LHCN-M2 (cell line): ENCODE measurements at places on chromosomes 1 and 21. TPM values are rescaled to one million over a fixed set of nuclear protein-coding genes. Genes with fewer than 3 reads are reported as not detected.

Gene KHDRBS1
- 58.9 and 72.6 TPM in 2 replicates for total RNA-seq

DNA sequence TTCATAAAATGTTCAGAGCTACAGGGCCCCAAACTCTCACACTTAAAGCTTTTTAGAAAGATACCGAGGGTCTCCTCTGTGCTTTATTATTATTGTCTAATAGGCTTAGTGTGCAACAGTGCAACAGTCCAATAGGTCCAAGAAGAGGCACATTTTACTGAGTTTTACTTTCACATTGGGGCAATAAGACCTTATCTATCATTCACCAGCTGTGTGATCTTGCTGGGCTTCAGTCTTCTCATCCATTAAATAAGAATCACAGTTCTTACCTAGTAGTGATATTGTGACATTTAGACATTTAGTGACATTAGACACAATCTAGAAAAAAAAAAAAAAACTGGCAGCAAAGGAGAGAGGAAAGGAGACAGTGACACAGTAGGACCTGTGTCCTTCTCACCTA lies 175.8 kb upstream of the NFIA start:
- DNase-seq = no peak

GRCh38 chr1:110420874-110421793 lies 13.6 kb upstream of the LAMTOR5 start:
- DNase-seq = peak; percentile 62

Gene PTPN22
- total RNA-seq = 11.1 and 13.9 TPM in 2 replicates

Gene INAVA
- 0.63 and 1.5 TPM in 2 replicates for total RNA-seq

- peak; percentile 20 for DNase-seq
Observed at GRCh38 chr1:94793296-94793656, 26.9 kb upstream of the SLC44A3 start.

Gene S100A5
- 1.3 TPM in 1 of 2 replicates, not detected in the other for total RNA-seq

Gene LCE1A
- total RNA-seq = not detected in 2 replicates

GRCh38 chr1:153362187-153362775 lies 4.6 kb downstream of the S100A9 start:
- DNase-seq = no peak

DNA sequence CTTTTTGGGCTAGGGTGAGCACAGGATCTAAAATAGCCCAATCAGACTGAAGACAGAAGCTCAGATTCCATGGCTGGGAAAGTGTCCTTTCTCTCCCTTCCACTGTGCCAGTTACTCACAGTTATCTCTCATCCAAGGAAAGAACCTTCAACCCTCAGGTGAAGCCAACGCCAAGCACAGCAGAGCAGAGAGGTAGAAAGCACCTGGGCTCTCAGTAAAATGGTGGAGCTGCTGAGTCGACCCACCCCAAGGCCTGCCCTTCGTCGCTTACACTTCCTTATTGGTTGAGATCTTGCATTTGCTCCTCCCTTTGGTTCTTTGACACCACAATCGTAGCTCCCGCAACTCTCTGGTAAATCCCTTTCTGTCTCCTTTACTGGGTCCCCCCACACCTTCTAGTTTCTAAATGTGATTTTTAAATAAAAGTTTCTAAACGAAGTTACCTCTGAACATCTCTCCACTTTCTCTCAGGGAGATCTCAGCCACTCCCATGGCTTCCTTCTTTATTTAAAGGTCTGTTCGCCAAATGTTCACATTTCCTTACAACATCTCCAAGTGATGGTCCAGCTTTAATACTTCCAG lies 27.5 kb upstream of the SLC30A1 start:
- DNase-seq = no peak

- DNase-seq = peak; percentile 72
Observed at GRCh38 chr1:226061841-226062557, 517 bp upstream of the H3-3A start.

Gene CLDN17
- not detected in 2 replicates for total RNA-seq

GRCh38 chr1:89708751-89709375 lies 75.9 kb downstream of the LRRC8C start:
- DNase-seq = no peak

DNA sequence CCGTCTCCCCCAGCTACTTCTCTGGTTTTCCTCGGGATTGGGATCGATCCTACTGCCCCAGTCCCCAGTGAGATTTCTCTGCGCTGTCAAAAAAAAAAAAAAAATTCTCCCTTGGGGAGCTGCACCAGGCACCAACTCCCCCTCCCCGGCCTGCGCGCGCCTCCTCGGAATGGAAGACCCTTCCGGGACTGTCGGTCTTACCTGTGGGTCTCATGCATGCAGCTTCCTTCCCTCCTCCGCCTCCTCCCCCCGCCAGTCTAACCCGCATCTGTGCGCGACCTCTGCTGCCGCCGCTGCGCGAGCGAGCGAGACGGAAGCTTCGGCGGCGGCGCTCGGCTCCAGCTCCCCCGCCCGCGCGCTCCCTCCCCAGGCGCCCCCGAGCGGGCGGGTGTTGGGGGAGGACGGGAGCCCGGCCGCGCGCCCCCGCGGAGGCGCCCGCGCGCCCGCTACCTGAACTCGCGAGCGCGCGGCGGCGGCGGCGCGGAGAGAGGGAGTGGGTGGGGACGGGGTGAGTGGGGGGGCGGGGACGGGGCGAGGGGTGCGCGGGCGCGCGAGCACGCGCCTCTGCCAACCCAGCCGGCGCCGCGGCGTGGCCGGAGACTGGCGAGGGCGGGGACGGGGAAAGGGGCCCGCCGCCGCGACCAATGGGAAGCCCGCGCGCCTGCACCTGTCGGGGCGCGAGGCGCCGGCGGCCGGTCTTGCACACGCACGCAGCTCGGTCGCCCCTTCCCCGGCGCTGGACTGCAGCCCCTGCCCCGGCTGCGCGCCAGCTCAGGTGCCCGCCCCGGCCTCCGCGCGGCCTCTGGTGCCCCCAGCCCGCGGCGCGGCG lies at the start of gene SUSD4:
Gene SUSD4 (minus strand): TSS at position 321 of the 829 bp plus-strand sequence. CDS start 751 bp downstream, outside the sequence.
- DNase-seq = no peak

DNA sequence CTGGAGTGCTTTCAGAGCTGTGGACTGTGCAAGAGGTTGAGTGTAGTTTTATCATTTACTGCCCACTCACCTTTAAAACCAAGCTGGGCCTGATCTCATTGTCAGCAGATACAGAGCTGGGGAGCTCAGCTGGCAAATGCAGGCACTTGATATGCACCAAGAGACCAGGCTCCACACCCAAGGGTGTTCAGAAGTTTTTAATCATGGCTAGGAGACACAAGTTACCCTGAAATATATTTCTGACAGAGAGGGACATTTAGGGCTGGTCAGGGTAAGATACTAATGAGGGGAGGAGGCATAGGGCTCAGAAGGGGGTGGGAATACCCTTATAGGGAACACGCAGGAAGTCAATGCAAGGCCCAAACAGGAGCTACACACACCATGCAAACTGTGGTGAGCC lies 153.7 kb downstream of the ELAVL4 start:
- DNase-seq = no peak

Gene OR6K3
- not detected in 2 replicates for total RNA-seq

DNA sequence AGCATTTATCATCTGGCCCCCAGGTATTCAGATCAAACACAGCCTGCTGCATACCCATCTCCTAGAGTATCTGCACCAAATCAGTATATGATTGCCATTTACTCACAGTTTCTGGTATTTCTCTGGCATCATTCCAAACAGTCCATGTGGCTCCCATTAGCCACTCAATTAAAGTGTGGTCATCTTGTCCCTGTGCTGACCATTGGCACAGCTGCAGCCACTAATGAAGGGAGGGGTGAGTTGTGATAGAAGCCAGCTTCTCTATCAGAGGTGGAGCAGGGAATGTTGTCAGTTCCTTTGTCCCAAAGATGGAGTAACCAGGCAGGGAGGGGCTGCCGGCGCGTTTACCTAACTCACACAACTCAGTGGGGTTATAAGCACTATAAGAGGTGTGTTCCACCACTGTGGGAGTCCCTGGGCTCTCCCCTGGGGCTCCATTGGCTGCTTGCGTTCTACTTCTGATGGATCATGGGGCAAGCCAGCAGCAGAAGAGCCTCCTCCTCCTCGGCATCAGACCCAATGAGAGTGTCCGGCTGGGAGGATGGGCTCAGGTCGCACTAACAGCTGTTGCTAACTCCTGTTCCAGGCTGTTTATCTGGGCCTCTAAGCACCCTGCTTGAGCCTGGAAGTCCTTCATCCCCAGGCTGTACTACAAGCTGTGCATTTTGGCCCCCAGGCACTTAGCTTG lies 108.6 kb downstream of the GDAP2 start:
- no peak for DNase-seq

GRCh38 chr1:156368889-156369684 lies at the start of gene RHBG:
RHBG (plus strand) TSS chr1:156369211; CDS start chr1:156369250, 39 bp downstream.
- DNase-seq = no peak

DNA sequence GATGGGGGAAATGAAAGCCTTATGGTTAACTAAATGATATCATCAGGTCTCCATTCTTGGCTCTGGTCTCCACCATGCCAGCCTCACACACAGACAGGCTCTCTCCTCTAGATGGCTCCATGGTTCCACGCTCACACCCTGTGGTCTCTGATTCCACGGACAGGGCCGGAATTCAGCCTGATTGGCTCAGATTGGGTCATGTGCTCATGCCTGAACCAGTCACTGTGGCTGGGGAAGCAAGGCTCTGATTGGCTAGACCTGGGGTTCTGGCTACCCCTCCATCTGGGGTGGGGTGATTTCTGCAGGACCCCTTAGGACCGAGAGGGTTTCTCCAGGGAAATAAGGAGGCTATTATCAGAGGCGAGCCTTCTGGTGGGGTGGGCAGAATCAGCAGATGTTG lies 277.0 kb downstream of the PTPRU start:
- peak; percentile 70 for DNase-seq

Gene IL23R
- total RNA-seq = not detected in 2 replicates

DNA sequence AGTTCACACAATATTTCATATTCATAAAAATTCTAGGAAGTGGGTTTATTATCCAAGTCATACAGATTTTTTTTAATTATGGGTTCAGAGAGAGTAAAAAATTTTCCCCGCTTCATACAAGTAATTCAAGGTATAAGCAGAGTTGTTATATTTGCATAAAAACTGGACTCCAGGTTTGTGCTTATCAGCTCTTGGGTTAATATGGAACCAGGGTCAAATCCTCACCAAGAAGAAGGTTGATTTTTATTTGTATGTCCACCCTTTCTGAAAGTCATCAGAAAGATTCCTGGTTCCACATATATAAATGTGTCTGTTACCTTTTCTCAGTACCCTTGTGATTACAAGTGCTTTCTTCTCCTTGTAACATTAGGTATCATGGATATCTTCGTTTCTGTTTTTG lies 143.8 kb upstream of the PKN2 start:
- DNase-seq = no peak

Gene TAL1
- not detected in 2 replicates for total RNA-seq

Gene RIMKLA
- not detected in 2 replicates for total RNA-seq

Gene NR5A2
- total RNA-seq = not detected in 2 replicates
